NCI-H1417 (cell line): ENCODE measurements at places on chromosomes 7 and 10.

DNA sequence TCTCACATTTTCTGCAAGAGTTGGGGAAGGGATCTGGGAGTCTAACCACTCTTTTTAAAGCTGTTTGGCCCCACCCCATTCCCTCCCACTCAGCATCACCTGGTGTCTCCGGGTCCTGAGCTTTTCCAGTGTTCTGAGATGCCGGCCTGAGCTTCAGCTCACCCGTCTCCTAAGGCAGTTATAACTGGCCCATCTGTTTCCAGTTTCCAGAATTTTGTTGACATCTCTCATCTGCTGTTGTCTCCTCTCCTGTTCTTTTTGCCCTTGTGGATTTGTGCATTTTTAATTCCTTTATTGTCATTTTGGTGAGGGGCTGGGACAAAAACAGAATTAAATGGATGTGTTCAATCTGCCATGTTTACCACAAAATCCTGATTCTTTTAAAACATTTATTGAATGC, 160.6 kb downstream of the C10orf105 start:
- no peak for DNase-seq

GRCh38 chr7:132577206-132578049, 1.2 kb upstream of the PLXNA4 start:
- peak; percentile 79 for DNase-seq

- no peak for DNase-seq
These were observed 114.9 kb downstream of the TRRAP start for GRCh38 chr7:98993024-98993897.

DNA sequence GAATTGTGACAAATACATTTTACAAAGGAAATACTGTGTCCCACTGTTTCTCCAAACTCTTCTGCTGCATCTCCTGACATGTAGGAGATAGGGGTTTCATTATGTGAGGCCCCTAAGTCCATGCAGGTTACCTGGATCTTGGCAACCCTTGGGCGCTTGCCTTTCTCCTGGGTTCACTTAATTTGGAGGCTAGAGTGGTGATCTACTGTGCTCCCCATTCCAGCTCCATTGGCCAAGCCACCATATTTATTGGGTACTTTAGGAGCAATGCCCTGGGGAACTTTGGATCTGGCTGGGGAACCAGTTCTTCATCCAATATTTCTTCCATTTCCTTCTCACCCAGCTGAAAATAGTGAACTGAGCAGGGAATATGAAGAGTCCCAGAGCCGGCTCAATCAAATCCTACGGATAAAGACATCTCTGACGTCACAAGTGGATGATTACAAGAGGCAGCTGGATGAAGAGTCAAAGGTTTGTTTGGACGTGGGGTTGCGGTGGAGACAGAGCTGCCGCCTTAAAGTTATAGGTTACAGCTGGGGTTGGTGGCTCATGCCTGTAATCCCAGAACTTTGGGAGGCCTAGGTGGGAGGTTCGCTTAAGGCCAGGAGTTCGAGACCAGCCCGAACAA, 18.5 kb downstream of the MYH16 start:
- peak; percentile 3 for DNase-seq

GRCh38 chr10:3201796-3202195, 29.2 kb upstream of the PITRM1 start:
- no peak for DNase-seq
